ENCODE measurements at places on chromosomes 5 and 9.

DNA sequence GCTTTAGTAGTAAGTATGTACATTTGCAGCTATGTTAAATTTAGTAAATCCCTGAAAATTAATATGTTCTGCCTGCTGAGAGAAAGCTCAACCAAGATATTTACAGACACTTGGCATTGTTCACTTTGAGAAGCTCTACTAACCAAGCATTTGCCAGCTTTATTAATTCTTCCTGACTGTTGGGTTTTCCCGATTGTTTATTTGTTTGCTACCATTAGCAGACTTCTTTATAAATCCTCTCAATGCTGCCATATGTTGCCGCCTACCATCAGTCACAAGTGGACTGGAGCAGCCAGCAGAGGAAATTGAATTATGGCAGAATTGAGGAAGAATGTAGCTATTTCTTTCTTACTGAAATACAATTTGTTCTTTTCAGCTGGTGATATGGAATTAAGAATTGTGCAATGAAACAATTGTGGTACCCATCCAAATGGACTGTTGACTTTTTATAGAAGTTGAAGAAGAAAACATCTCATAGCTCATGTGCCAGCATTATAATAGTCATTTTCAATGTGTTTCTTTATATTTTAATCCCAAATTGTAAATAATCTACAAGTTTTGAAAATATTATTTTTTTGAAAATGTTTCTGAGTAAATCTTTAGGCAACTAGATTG lies 588.7 kb upstream of the CDH6 start:
- H3K27ac ChIP-seq: no peak overlapping the region
- H3K36me3 ChIP-seq: no peaks in the 10 kb centered on the region
- H3K4me1 ChIP-seq: no peaks in the 10 kb centered on the region
- DNase-seq: no peak

DNA sequence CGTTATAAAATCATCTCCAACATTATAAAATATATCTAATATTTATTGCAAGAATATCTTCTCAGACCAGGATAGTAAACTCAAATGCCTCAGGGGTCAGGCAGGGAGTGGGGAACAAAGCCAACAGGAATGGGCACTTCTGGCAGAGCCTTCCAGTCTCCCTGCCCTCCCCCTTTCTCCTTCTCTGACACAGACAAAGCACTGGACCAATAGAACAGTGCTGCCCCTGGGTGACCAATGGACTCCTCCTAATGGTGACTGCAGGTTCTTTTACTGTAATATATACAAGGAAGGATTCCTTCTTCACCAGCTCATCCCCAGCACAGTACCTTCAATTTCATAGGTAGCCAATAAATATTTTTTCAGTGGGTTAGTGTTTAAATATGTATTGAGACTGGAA lies 31.1 kb upstream of the MAMDC2 start:
- no peak overlapping the region for H3K4me3 ChIP-seq
- no peak for DNase-seq
- no peaks in the 10 kb centered on the region for H3K4me1 ChIP-seq
- no peaks in the 10 kb centered on the region for H3K36me3 ChIP-seq
- H3K27ac ChIP-seq: no peak overlapping the region

DNA sequence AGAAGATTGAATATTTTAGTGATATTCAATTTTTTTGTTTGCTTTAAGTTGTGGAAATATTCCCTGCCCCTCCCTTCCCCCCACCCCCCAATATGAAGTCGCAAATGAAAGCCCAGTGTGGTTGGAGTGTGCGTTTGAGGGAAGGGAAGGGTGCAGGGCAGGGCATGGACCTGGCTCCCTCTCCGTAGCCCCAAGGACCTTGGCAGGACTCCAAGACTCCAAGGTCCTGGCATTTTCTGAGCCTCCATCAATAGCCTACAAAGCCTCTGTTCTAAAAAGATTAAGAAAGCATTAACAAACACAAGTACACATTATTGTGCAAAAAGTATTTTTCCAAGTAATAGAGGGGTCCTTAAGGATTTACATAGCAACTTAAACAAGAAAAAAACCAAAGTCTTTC lies 38.8 kb upstream of the PTPN3 start:
- no peak for DNase-seq
- peaks cover 52% of the 10 kb centered on the region for H3K27me3 ChIP-seq
- H3K4me3 ChIP-seq: no peak overlapping the region
- no peak overlapping the region for H3K27ac ChIP-seq

GRCh38 chr9:136799079-136799853 lies 3.1 kb downstream of the CCDC183 start:
- H3K4me1 ChIP-seq: peaks cover 48% of the 10 kb centered on the region
- peak overlapping the region; percentile 38 for H3K4me3 ChIP-seq
- no peak for DNase-seq
- H3K36me3 ChIP-seq: peaks cover 9% of the 10 kb centered on the region
- H3K27me3 ChIP-seq: peaks cover 5% of the 10 kb centered on the region

GRCh38 chr5:28779161-28779754 lies 1740.9 kb upstream of the CDH9 start:
- H3K27me3 ChIP-seq: no peaks in the 10 kb centered on the region
- DNase-seq: no peak
- H3K4me1 ChIP-seq: no peaks in the 10 kb centered on the region
- no peak overlapping the region for H3K27ac ChIP-seq

GRCh38 chr9:77166193-77166592 lies 11.1 kb upstream of the VPS13A start:
- H3K27ac ChIP-seq: no peak overlapping the region
- no peak overlapping the region for H3K4me3 ChIP-seq
- peaks cover 4% of the 10 kb centered on the region for H3K4me1 ChIP-seq
- DNase-seq: no peak
- no peaks in the 10 kb centered on the region for H3K27me3 ChIP-seq

DNA sequence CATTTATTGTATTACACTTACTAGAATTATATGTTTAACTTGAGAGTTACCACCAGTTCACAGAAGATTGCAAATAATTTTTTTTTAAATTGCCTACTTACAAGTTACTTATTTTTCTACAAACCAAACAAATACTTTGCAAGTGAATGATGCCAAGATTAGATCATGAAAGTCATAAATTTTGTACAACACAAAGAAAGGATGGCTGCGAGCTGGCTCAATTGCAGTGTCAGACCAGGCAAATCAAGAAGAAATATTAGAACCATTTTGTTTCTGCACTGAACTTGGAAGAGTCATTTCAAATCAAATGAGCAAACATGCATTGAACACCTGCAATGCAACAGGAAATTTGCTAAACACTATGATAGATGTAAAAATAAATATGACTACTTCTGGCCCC lies 97.3 kb downstream of the PLCXD3 start:
- no peaks in the 10 kb centered on the region for H3K36me3 ChIP-seq
- no peaks in the 10 kb centered on the region for H3K27me3 ChIP-seq
- no peak overlapping the region for H3K4me3 ChIP-seq
- H3K4me1 ChIP-seq: no peaks in the 10 kb centered on the region
- no peak for DNase-seq

DNA sequence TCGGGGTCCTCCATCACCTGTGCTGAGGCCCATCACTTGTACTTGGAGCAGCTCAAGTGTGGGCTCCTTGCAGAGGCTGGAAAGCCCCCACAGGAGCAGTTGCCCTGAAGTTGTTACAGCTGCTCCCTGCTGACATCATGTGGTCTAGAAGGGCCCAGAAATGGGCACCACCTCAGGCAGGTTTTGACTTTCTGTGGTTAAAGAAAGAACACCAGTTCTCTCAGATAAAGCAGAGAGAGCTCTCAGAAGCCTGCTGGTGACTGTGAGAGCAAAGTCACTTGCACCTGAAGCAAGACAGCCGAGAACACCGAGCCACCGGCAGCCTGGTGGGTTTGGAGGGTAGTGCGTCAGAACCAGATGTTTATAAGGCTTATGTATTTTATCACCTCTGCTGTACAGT lies 70.4 kb downstream of the MVB12B start:
- H3K36me3 ChIP-seq: peaks cover 30% of the 10 kb centered on the region
- peaks cover 2% of the 10 kb centered on the region for H3K27me3 ChIP-seq
- no peak overlapping the region for H3K27ac ChIP-seq
- H3K4me3 ChIP-seq: no peak overlapping the region

DNA sequence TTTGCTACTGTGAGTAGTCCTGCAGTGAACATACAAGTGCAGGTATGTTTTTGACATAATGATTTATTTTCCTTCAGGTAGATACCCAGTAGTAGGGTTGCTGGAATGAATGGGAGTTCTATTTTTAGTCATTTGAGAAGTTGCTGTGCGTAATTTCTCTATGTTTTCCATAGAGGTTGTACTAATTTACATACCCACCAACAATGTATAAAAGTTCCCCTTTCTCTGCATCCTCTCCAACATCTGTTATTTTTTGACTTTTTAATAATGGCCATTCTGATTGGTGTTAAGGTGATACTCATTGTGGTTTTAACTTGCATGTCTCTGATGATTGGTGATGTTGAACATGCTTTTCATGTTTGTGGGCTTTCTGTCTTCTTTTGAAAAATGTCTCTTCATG lies 64.7 kb upstream of the CTSL start:
- no peak overlapping the region for H3K4me3 ChIP-seq
- H3K4me1 ChIP-seq: peaks cover 32% of the 10 kb centered on the region
- no peak overlapping the region for H3K27ac ChIP-seq
- peaks cover 68% of the 10 kb centered on the region for H3K36me3 ChIP-seq
- DNase-seq: no peak

DNA sequence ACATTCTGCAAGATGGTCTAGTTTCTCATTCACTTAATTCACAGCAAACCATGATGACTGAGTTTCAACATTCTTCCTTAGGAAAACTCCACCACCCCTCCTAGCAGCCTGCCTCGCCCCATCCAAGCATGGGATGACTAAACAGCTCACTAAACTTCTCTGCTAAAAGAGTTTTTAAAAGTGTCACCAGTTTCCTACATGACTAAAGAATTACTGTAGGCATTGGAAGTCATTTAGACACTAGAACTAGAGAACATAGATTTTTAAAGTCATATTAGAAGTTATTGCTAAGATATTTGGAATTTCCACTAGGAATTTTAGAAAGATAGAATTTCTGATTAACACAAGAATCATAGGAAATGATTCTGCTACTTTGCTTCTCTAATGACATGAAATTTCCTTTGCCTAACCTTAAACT lies 5.5 kb upstream of the ESM1 start:
- no peak for DNase-seq
- H3K4me1 ChIP-seq: peaks cover 7% of the 10 kb centered on the region
- no peak overlapping the region for H3K4me3 ChIP-seq
- H3K27ac ChIP-seq: no peak overlapping the region

- H3K27me3 ChIP-seq: peaks cover 5% of the 10 kb centered on the region
- DNase-seq: no peak
- no peaks in the 10 kb centered on the region for H3K4me1 ChIP-seq
- no peak overlapping the region for H3K4me3 ChIP-seq
- H3K36me3 ChIP-seq: no peaks in the 10 kb centered on the region
- H3K27ac ChIP-seq: no peak overlapping the region
Observed at GRCh38 chr5:11212706-11213105, 451.7 kb upstream of the DAP start.

- H3K36me3 ChIP-seq: peaks cover 5% of the 10 kb centered on the region
- no peaks in the 10 kb centered on the region for H3K27me3 ChIP-seq
- peak overlapping the region; percentile 74 for H3K27ac ChIP-seq
- H3K4me3 ChIP-seq: no peak overlapping the region
- DNase-seq: no peak
Observed at GRCh38 chr5:139671096-139671841, 23.1 kb downstream of the CXXC5 start.

GRCh38 chr5:25160891-25161290 lies 516.1 kb upstream of the CDH10 start:
- DNase-seq: no peak
- H3K4me3 ChIP-seq: no peak overlapping the region
- no peaks in the 10 kb centered on the region for H3K36me3 ChIP-seq

GRCh38 chr5:59832577-59833301 lies 60.8 kb downstream of the PDE4D start:
- peaks cover 22% of the 10 kb centered on the region for H3K4me1 ChIP-seq
- H3K27ac ChIP-seq: no peak overlapping the region
- no peak for DNase-seq
- no peaks in the 10 kb centered on the region for H3K36me3 ChIP-seq

DNA sequence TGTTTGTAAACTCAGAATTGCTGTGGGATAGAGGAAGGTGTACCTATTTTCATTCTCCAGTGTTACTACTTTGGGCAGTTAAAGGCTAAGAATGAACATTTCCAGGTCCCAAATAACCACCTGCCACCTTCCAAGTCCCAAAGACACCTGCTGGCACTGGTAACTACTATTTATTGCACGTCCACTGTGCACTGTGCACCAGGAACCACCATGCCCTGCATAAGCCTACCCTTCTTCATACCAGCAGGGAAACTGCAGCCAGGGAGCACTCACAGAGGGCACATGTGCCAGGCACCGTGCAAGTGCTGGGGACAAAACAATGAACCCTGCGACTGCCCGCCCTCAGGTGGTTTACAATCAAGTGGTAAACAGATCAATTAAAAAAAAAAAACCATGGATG lies 34.9 kb downstream of the RAPGEF1 start:
- no peak overlapping the region for H3K27ac ChIP-seq
- no peaks in the 10 kb centered on the region for H3K27me3 ChIP-seq
- no peak overlapping the region for H3K4me3 ChIP-seq
- peaks cover 54% of the 10 kb centered on the region for H3K4me1 ChIP-seq

DNA sequence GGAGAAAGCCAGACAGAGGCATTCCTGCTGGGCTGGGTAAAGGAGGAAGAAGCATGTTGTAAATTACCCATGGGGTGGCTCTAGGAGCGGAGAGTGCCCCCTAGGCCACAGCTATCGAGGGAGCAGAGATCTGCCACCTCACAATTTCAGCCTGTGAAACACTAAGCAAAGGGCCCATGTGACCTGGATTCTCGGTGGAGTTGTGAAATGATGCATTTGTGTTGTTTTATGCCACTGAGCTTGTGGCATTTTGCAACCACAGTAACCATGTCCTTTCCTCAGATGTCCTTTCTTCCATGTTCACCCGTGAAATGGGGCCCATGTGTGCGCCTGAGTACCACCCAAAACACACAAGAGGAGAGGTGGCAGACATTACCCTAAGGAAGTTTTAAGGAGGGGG lies 159.3 kb downstream of the SYK start:
- H3K4me1 ChIP-seq: peaks cover 38% of the 10 kb centered on the region
- H3K27ac ChIP-seq: no peak overlapping the region
- no peak overlapping the region for H3K4me3 ChIP-seq
- no peaks in the 10 kb centered on the region for H3K36me3 ChIP-seq

DNA sequence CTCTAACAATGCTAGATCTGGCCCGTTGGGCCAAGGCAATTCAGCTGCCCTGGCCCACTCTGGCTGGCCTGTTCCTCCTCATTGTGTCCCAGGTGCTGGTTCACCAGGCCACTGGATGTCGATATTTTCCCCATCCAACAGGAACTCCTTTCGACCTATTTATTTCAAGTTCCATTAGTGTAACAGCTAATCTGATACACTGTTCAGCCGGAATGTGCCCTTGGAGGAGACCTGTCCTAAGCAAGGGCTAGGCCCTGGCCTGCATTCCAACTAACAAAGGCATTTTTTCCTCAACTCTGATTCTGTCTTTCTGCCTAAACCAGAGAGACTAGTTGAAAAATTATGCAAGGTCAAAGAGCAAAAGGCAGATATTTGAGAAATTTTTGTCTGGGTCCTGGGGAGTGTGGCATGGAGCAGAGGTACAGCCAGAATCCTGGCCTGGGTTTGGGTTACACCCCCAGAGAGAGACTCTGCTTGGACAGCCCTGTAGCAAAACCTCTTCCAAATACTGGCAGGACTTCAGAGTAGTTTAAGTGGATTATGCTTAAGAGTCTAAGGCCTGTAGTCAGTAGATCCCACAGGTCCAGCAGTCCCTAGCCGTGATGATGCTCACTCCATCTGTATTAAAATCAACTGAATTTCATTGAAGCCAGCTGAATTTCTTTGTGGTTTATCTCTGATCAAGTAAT lies 36.1 kb downstream of the MARCHF11 start:
- DNase-seq: no peak
- H3K36me3 ChIP-seq: no peaks in the 10 kb centered on the region
- no peaks in the 10 kb centered on the region for H3K4me1 ChIP-seq

GRCh38 chr9:133379153-133380086 lies 3.3 kb downstream of the STKLD1 start:
- H3K4me3 ChIP-seq: peak overlapping the region; percentile 16
- no peak overlapping the region for H3K27ac ChIP-seq
- H3K4me1 ChIP-seq: peaks cover 14% of the 10 kb centered on the region
- H3K36me3 ChIP-seq: no peaks in the 10 kb centered on the region
- DNase-seq: no peak

Data from nephron progenitor cell (in vitro differentiated cells).